ENCODE measurements at places on chromosomes 3 and 15.

- no peak for DNase-seq
Observed at GRCh38 chr3:68018275-68018674, 363.9 kb upstream of the SUCLG2 start.

- no peak for DNase-seq
Observed at GRCh38 chr15:30956216-30957124, 35.0 kb downstream of the MTMR10 start.

- no peak for DNase-seq
Observed at GRCh38 chr3:12946649-12947316, 105.4 kb upstream of the RPL32 start.

GRCh38 chr15:39552556-39552955 lies 28.3 kb upstream of the THBS1 start:
- DNase-seq = no peak

- peak; percentile 83 for DNase-seq
Observed at GRCh38 chr15:90191794-90192509, 9.2 kb upstream of the SEMA4B start.

- no peak for DNase-seq
Observed at GRCh38 chr3:157671656-157672055, 168.4 kb upstream of the VEPH1 start.

DNA sequence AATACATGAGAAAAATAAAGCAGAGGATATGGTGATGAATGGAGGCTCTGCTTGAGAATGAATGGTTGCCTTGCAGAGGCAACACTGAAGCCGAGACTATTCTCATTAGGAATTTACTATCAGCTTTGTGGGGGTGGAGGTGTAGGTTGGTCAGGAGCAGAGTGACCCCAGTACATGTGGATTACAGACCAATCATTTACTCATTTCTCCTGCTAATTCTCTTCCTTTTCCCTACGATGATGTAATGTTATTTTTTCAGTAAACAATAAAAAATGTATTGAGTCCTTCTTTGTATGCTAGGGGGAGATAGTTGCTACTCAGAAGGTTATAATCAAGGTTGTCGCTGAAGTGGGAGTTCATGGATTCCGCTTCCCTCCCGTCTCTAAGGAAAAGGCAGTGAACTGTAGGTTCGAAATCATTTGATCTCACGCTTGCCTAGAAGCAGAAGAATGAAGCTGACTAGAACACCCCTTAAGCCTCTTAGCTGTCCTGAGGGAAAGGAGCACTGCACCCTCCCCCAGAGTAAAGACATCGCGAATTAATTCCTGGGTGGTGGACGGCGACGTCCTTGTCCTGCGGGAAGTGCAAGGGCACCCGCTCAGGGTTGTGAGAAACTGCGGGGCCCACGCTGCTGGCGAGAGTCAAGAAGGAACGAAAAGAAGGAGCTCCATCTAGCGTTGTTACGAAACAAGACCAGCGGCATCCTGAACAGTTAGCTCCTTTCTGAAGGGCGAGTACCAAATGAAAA lies 213.2 kb upstream of the PFN2 start:
- peak; percentile 90 for DNase-seq

GRCh38 chr15:36885771-36886170 lies 214.6 kb downstream of the MEIS2 start:
- no peak for DNase-seq

- DNase-seq = no peak
Observed at GRCh38 chr3:66302288-66302687, 81.5 kb downstream of the SLC25A26 start.

DNA sequence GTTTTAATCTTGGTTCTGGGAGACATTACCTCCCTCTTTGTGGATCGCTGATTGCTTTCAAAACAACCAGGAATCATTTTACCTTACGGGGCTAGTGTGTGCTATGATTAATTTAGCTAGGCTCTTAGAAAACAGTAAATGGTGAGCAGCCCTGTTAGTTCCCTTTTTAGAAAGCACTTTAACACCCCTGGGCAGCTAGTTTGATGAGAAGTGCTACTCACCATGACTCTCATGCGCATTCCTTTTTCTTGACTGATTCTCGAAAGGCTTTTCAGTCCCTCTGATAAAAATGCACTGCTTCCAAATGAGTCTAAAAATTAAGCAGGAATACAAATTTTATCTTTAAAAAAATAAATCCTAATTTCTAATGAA lies 75.3 kb upstream of the LEKR1 start:
- DNase-seq = no peak

- DNase-seq = no peak
Observed at GRCh38 chr15:76010613-76011012, 1.6 kb downstream of the NRG4 start.

DNA sequence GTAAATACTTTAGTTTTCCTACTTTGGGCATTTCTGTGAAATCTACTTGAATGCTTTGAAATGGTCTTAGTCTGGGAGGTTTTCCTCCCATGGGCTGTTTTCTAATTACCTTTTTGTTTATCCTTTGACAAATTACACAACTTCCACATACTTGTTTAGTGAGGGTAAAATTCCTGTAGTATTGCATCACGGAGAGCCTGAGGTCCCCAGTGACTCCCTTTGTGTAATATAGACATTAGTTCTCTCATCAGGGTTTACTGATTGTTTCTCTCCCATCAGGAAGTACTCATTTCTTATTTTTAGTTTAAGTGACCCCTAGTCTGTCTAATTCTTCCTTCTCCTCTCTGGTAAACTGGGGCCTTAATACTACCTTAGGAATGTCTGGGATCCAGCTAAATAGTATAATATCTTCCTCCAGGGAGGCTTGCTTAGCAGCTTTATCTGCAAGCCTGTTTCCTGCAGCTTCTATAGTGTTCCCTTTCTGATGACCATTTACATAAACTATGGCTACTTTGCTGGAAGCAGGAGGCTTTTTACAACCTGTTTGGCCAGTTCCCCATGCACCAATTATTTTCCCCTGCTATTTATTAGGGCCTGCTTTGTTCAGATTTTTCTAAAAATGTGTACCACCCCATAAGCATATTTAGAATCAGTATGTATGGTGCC lies 87.2 kb upstream of the XCR1 start:
- no peak for DNase-seq

DNA sequence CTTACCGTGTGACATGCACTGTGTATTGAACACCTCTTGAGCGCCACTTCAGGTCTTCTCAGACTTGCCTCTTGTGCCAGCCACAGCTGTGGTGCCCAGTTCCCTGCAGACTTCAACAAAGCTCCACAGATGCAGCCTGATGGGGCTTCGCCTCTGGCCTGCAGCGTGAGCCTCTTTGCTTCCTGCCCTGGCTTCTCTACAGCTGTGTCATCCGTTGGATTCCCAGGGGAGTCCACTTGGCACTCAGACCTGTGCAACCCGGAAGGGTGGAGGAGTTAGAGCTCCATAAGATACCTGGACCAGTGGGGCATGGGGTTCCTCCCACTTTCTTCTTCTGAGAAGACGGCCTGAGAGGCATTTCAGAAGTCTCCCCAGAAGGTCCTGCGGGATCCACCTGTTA lies 57.7 kb upstream of the BNIP2 start:
- DNase-seq = no peak

- DNase-seq = peak; percentile 73
Observed at GRCh38 chr15:51935466-51936104, 36.0 kb downstream of the LEO1 start.

GRCh38 chr3:49654176-49654825 lies 19.9 kb upstream of the APEH start:
- DNase-seq = no peak

GRCh38 chr3:52518723-52519444 lies 14.8 kb downstream of the NT5DC2 start:
- no peak for DNase-seq

GRCh38 chr3:70531063-70531657 lies 218.7 kb upstream of the MDFIC2 start:
- DNase-seq = peak; percentile 12

DNA sequence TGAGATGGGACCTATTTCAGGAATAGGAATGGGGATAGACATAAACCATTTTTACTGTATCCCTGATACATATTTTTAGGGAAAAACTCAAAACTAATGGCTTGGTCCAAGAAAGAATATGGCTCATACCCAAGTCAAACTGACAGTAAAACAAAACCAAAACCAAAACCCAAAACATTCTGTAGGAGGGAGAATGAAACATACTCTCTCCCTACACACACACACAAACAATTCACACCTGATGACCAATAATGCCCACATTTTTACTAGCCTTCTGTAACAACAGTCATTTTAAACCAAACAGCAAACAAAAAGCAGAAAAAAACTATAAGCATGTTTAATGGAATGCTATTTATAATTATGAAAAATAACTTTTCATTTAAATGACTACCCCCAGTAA lies 74.9 kb downstream of the NBEAL2 start:
- DNase-seq = no peak

DNA sequence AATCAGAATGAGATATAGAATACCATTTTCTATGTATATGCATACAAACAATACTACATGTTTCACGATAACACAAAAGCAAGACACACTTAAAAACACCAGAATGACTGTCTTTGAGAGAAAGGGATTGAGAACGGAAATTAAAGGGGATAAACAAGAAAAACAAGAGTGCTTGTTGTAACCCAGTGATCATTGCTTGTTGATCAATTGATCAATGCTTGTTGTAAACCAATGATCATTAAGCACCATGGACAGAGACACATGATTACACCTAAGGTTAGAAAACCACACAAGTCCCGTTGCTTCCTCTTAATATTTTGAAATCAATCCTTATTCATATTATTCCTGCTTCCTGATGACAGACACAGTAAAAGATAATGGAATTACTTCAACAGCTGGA lies 1.1 kb upstream of the OR4F15 start:
- DNase-seq = no peak

- DNase-seq = peak; percentile 39
Observed at GRCh38 chr3:64815789-64816188, 128.0 kb upstream of the ADAMTS9 start.
